ENCODE measurements at places on chromosomes 3 and 15.

- no peaks in the 10 kb centered on the region for H3K27me3 ChIP-seq
- no peak overlapping the region for H3K27ac ChIP-seq
- H3K4me1 ChIP-seq = no peaks in the 10 kb centered on the region
- no peak for DNase-seq
Measured at GRCh38 chr15:99955181-99955525, 221.9 kb upstream of the LYSMD4 start.

- no peaks in the 10 kb centered on the region for H3K27me3 ChIP-seq
- no peaks in the 10 kb centered on the region for H3K4me1 ChIP-seq
- H3K4me3 ChIP-seq = no peak overlapping the region
Measured at GRCh38 chr3:127535106-127535785, 55.3 kb downstream of the TPRA1 start.

DNA sequence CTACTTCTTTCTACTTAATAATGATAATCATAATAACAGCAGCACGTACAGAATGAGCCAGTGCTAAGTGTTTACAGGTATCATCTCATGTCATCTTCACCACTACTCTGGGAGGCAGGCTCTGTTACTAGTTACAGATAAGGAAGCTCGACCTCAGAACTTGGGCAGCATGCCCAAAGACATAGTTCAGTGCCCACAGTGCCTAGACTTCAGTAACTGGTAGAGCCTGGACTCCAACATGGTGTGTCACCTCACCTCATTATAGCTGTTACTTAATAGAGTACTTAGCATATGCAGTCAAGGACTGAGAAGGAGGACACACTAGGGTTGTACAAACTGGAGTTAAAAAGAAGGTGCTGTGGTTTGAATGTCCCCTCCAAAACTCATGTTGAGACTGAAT, 7.6 kb downstream of the GADL1 start:
- H3K27me3 ChIP-seq = no peaks in the 10 kb centered on the region
- H3K4me3 ChIP-seq = no peak overlapping the region
- no peak for DNase-seq
- no peaks in the 10 kb centered on the region for H3K36me3 ChIP-seq
- H3K4me1 ChIP-seq = no peaks in the 10 kb centered on the region

- no peak for DNase-seq
- H3K36me3 ChIP-seq = no peaks in the 10 kb centered on the region
- no peaks in the 10 kb centered on the region for H3K4me1 ChIP-seq
- H3K4me3 ChIP-seq = no peak overlapping the region
Measured at GRCh38 chr3:21919383-21919782, 168.4 kb upstream of the ZNF385D start.

DNA sequence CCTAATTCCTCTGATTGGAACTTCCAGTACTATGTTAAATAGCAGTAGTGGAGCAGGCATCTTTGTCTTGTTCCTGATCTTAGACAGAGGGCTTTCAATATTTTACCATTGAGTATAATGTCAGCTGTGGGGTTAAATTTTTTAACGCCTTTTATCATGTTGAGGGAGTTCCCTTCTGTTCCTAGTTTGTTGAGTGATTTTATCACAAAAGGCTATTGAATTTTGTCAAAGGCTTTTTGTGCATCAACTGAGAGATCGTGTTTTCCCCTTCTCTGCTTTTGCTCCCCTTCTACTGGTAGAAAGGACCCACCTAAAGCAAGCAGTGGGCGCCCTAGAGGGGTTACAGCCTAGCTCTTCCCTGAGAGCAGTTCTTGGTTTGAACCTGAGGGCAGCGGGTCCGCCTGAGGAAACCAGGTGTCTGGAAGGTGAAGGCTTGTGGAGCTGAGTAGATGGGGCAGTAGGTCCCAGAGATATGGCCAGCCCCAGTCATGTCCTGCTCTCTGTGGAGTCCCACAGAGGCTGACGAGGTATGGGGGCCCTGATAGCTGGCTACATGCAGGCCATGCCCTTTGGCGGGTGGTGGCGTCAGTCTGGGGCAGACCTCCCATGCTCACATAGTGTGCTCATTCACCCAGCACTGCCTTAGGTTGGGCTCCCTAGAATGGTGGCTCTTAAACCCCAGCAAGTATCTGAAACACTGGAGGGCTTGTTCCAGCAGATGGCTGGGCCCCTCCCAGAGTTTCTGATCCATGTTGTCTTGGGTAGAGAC, 11.3 kb downstream of the HDAC11 start:
- H3K4me3 ChIP-seq = no peak overlapping the region
- H3K27ac ChIP-seq = no peak overlapping the region
- DNase-seq = no peak

DNA sequence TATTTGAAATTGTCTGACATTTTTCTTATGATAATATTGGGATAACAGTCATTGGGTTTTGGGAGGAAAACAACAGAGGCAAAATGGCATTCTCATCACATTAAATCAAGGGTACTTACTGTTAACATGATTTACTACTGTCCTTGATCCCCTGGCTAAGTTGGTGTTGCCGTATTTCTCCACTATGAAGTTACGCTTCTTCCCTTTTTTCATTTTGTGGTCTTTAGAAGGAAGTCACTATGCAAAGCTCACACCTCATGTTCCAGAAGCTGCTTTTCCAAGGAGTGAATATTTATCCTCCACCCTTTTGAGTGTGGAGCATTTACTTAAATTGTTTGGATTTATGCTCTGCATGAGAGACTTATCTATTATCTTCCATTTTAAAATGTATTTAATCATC, 63.7 kb downstream of the ALCAM start:
- no peak overlapping the region for H3K27ac ChIP-seq
- no peak overlapping the region for H3K4me3 ChIP-seq
- no peak for DNase-seq
- no peaks in the 10 kb centered on the region for H3K27me3 ChIP-seq
- no peaks in the 10 kb centered on the region for H3K36me3 ChIP-seq
- no peaks in the 10 kb centered on the region for H3K4me1 ChIP-seq

- no peaks in the 10 kb centered on the region for H3K4me1 ChIP-seq
- no peaks in the 10 kb centered on the region for H3K36me3 ChIP-seq
- DNase-seq = no peak
- no peak overlapping the region for H3K27ac ChIP-seq
Measured at GRCh38 chr3:138148503-138148902, 16.3 kb upstream of the A4GNT start.

- H3K4me1 ChIP-seq = no peaks in the 10 kb centered on the region
- H3K4me3 ChIP-seq = no peak overlapping the region
- no peaks in the 10 kb centered on the region for H3K36me3 ChIP-seq
- H3K27ac ChIP-seq = no peak overlapping the region
Measured at GRCh38 chr15:50249704-50250103, 15.8 kb downstream of the HDC start.

DNA sequence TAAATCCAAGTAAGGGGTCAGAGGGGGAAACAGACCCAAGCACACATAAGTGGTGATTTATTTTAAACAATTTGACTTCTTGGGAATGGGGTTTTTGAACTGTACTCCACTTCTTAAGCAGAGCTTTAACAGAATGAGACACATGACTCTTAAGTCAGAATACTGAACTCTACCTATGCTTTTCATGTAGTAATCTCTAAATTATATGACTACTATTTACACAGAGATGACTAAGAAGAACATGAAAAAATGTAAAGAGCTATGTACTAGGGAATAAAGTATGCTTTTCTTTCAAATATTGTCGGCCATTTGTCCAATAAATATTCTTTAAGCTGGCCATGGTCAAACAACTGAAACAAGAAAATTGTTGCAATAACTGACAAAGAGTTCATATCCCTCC, 35.2 kb downstream of the TRANK1 start:
- no peaks in the 10 kb centered on the region for H3K4me1 ChIP-seq
- no peaks in the 10 kb centered on the region for H3K36me3 ChIP-seq
- no peak overlapping the region for H3K27ac ChIP-seq
- no peaks in the 10 kb centered on the region for H3K27me3 ChIP-seq
- no peak overlapping the region for H3K4me3 ChIP-seq
- no peak for DNase-seq

DNA sequence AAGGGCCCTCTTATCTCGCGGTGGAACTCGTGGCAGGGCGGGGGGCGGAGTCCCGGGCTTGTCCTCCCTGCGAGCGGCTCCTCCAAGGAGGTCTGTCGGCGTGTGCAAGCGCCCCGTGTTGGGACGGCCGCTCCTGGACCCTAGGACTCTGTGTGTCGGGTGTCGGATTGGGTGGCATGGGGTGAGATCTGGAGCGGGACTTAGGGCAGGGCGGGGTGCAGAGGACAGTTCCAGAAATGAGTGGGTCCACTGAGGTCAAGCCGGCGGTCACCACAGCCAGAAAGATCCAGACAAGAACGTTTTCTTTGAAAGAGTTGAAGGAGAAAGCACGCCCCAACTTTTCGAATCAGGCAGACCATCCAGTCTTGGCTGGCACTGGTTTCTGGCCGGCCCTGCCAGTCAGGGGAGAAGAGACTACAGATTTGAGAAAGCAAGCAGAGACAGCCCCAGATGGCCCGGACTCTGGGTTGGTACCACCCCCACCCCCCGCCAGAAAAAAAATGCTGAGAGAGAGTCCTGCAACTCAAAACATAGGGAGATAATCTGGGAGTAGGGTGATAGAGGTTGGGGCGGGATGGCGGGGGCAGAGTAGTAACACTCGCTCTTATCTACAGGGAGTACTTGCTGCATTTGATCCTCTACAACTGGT, 784 bp upstream of the CISH start:
- no peak for DNase-seq
- no peaks in the 10 kb centered on the region for H3K27me3 ChIP-seq
- H3K4me3 ChIP-seq = peak overlapping the region; percentile 68
- peak overlapping the region; percentile 85 for H3K27ac ChIP-seq
- peaks cover 14% of the 10 kb centered on the region for H3K4me1 ChIP-seq

GRCh38 chr3:56415652-56416051, 52.6 kb downstream of the ERC2 start:
- H3K36me3 ChIP-seq = no peaks in the 10 kb centered on the region
- no peaks in the 10 kb centered on the region for H3K27me3 ChIP-seq
- no peaks in the 10 kb centered on the region for H3K4me1 ChIP-seq
- H3K4me3 ChIP-seq = no peak overlapping the region
- no peak for DNase-seq

DNA sequence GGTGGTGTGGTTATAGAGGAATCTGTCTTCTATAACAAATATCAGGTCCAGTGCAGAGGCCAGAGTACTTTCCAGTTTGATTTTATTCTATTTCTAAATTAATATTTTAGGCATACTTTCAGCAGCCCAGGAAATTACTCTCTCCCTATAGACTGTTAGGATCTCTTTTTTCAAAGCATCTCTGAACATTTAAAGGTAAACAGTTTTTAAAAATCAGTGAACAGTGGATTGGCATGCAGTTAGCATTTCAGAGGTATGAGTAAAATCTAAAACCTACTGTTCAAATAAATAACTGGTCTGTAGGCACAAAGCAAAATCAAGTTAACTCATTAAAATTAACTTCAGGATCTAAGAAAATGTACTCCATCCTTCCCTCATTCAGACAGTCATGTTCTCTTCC, 3.0 kb downstream of the ZBED2 start:
- no peak overlapping the region for H3K4me3 ChIP-seq
- no peak for DNase-seq
- H3K36me3 ChIP-seq = no peaks in the 10 kb centered on the region
- no peak overlapping the region for H3K27ac ChIP-seq
- H3K27me3 ChIP-seq = no peaks in the 10 kb centered on the region
- H3K4me1 ChIP-seq = no peaks in the 10 kb centered on the region

- no peak overlapping the region for H3K27ac ChIP-seq
- no peak for DNase-seq
- no peaks in the 10 kb centered on the region for H3K36me3 ChIP-seq
- no peaks in the 10 kb centered on the region for H3K4me1 ChIP-seq
Measured at GRCh38 chr3:102497571-102497970, 62.8 kb downstream of the ZPLD1 start.

GRCh38 chr3:38147421-38147820, 9.0 kb downstream of the MYD88 start:
- no peaks in the 10 kb centered on the region for H3K36me3 ChIP-seq
- DNase-seq = no peak
- no peak overlapping the region for H3K27ac ChIP-seq
- H3K4me1 ChIP-seq = no peaks in the 10 kb centered on the region
- no peaks in the 10 kb centered on the region for H3K27me3 ChIP-seq

DNA sequence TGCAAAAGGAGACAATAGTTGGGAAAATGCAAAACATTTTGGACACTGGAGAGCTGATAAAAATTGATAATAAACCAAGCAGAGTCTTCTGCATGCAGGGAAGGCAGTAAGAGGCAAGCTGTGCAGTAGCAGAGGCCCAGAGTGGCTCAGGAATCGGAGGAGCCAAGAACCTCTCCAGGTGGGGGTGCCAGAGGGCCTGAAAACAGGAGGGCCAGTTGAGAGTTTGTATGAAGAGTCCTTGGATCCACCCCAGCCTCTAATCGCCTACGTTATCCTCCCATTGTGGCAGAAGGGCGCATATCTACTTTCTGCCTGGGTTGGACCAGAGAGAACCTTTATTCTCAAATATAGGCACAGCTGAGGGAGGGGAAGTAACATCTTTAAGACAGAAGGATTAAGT, 48.9 kb upstream of the RBP1 start:
- H3K27me3 ChIP-seq = no peaks in the 10 kb centered on the region
- H3K4me3 ChIP-seq = no peak overlapping the region
- no peak overlapping the region for H3K27ac ChIP-seq
- H3K4me1 ChIP-seq = no peaks in the 10 kb centered on the region

DNA sequence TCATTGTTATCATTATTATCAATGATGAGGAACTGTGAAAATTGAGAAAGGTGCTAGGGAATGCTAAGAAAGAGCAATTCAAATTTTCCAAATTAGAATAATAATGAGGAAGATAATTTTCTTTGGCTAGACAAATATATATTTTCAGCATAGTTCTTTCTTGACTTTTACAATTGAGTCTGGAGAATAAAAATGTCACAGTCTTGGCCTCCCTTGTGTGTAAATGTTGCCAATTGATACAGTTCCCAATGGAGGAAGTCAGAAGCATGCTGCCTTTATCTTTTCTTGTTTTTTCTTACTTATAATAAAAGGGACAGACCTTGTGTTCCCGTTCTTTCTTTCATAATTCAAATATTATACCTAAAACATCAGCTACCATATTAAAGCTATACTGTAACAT, 774.4 kb downstream of the SI start:
- H3K4me1 ChIP-seq = peaks cover 5% of the 10 kb centered on the region
- no peak overlapping the region for H3K27ac ChIP-seq
- H3K36me3 ChIP-seq = no peaks in the 10 kb centered on the region
- DNase-seq = no peak

DNA sequence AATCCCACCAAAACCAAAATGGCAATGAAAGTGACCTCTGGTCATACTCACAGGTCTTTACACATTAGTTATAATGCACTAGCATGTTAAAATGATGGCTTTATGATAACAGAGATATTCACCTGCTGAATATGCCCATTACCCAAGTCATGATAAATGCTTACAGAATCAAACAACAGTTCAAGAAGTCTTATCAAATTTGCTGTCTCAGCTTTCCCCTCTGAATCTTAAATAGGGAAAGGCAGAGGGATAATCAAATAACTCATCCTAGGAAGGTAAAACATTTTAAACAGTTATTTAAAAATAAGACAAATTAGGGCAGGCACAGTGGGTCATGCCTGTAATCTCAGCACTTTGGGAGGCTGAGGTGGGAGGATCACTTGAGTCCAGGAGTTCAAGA, 52.8 kb upstream of the CRBN start:
- DNase-seq = no peak
- no peak overlapping the region for H3K27ac ChIP-seq
- no peak overlapping the region for H3K4me3 ChIP-seq
- H3K27me3 ChIP-seq = no peaks in the 10 kb centered on the region
- H3K36me3 ChIP-seq = no peaks in the 10 kb centered on the region
- H3K4me1 ChIP-seq = no peaks in the 10 kb centered on the region

- H3K36me3 ChIP-seq = no peaks in the 10 kb centered on the region
- no peak overlapping the region for H3K4me3 ChIP-seq
- H3K4me1 ChIP-seq = no peaks in the 10 kb centered on the region
- no peak for DNase-seq
Measured at GRCh38 chr3:127193341-127193740, 410 bp downstream of the PRR23E start.
